ENCODE measurements at places on chromosomes 4 and X.

DNA sequence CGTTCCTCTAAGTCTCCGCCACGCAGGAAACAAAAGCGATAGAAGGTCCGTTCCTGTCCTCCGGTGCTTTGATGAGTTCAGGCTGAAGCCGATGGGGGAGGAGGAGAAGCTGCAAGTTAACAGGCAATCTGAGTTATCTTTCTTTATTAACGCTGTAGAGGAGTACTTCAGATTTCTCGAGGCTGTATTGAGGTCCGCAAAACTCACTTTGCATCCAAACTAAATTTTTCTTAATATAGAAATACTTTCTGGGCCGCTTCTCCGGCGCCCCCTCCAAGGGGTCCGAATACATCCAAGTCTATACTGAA, 395 bp upstream of the SOWAHB start:
- DNase-seq, result no peak

GRCh38 chrX:68867458-68868112, 38.8 kb downstream of the EFNB1 start:
- no peak for DNase-seq

DNA sequence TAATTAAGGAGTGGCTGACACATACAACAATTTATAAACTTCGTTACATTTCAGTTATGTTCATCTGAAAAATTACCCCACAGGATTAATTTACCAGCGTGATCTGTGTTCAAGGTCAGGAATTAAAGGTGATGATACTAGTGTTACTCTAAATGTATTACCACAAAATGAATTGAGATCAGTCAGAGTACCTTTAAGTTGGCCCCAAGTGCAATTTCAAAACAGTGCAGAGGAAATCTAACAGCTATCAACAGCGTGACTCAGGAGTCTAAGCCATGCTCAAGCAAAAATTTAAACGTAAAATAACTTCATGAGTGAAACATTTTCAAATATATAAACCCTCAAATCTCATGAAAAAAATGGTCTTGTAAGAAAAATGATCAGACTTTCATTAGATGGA, 18.7 kb downstream of the ANTXR2 start:
- DNase-seq, result no peak

DNA sequence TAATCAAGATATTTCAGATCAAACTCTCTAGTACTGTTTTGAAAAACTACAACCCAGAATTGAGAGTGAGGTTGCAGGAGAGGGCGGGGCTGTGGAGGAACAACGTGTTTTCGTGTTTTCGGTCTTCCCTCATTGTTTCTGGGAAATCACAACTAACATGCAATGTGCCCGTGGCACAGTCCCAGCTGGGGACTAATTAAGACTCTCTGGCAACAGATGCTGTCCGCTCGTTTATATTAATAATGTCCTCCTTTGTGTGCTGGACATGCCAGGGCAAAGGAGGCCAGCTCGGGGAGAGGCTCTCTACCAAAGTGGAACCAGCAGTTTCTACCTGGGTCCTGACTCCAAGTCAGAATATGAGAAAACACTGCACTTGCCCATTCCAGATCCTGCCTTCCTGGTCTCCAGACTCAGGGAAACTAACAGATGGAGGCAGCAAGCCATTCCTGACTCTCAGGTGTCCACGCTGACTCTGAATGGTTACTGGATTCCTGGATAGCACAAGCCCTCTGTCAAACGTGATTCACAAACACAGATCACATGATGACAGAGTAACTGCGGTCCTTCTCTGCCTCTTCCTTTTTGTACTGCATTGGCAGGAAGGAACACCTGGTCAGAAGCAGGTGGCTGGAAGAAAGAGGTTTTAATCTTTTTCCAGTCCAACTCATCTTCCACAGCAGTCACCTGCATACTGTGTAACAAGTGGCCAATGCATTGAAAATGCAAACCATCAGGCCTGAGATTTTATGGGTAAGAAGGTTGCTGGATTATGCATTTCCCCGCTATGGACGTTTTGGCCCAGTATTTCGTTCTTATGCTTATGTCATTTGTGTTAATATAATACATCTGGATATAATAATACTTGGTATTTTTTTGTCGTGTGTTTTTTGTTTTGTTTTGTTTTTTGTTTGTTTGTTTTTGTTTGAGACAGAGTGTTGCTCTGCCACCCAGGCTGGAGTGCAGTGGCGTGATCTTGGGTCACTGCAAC, 65.0 kb downstream of the COQ2 start:
- DNase-seq, result no peak

GRCh38 chrX:130704053-130705038, 198.7 kb downstream of the ENOX2 start:
- no peak for DNase-seq

DNA sequence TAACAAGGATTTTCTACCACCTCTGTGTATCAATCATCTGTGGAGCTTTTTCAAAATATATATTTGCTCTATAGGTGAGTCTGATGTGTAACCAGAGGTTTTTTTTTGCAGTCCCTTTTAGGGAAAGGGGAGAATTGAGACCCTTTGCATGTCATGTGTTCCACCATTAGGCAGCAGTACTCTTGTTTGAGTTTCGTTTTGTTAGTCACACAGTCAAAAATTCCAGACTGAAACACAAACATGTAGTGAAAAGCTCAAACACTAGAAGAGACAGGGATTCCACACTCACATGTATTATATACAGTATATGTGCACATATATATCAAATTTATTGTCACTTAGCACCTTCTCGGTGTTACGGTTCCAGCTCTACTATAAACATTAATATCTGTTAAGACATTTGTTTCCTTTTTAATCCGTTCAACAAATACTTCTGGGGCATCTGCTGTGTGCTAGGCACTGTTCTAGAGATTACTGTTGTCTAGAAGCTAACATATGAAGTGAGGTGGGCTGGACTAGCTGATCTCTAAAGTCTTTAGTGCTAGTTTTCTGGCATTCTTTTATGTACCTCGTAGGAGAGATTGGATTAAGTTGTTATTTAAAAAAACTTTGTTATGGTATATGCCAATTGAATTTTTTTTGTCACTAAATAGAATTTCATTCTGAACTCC, 5.5 kb downstream of the USP9X start:
- no peak for DNase-seq

DNA sequence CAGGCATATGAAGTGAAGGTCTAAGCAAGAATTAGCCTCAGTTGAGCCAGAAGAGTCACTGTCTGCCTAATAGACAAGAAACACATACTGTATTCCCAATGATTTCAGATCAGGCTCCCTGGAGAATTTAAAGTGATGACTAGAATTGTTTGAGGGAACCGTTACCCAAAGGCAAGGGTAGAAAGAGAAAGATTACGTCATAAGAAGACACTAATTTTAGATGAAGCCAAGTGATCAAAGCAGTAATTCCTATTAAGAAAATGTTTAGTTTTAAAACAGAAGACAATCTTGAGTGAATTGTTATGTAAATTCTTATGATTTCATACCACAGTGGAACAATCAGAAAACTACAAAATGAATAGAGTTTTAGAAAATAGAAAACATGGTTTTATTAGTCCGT, 194.5 kb upstream of the ARSJ start:
- no peak for DNase-seq

- DNase-seq, result no peak
Measured at GRCh38 chr4:47526281-47526680, 41.2 kb downstream of the ATP10D start.

GRCh38 chr4:78337244-78338020, 214.1 kb upstream of the ANXA3 start:
- no peak for DNase-seq

DNA sequence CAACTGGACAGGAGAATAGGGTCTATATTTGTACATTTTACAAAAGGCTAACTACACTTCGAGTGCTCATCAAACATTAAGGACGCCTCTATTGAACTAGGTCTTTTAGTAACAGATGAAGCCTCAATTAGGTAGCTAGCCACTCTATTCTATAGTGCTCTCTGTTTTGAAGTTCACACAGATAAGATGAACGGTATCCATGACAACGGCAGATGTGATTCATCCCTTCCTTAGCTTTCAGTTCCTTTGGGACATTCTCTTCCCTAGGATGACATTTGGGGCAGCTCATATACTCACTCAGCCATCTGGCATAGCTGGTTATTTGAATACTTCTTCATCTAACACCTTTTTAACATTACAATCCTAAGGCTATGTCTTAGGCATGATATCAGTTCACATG, 62.4 kb upstream of the WDFY3 start:
- DNase-seq, result no peak

- no peak for DNase-seq
Measured at GRCh38 chr4:158578476-158578875, 56.8 kb downstream of the RXFP1 start.

DNA sequence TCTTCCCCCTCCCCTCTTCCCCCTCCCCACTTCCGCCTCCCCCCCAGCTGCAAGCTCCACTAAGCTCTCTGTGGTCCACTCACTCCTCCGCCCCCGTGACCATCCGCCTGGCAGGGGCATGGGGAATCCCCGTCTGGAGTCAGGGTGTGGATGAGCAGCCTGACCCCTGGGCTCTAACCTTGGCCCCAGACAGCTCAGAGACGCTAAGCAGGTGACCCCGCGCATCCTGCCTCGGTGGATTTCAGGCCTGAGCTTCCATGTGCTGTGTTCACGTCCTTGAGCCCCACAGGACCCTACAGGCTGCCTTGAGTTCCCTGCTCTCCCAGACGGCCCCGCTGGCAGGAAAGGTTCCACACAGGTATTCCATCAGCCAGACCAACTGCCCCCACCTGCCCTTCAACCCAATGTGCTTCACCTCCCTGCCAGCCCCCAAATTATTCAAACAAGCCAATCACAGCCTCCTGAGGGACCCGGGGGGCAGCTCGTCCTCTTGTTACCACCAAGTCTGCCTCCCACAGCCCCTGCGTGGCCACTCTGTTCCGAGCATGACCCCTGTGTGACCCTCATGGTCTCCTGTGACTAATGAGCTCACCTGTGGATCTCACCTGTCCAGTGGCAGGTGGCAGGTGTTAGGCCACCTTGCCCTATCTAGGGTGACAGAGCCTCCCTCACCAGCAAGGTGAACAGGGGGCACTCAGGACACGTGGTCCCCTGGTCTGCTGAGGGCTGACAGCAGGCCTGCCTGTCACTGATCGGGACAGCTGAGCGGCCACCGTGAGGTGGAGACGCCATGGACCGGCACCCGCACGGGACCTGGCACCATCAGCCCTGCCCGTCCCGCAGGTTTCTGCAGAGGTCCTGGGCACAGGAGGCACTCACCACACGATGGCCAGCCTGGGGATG, 73.2 kb upstream of the MXD4 start:
- DNase-seq, result no peak

DNA sequence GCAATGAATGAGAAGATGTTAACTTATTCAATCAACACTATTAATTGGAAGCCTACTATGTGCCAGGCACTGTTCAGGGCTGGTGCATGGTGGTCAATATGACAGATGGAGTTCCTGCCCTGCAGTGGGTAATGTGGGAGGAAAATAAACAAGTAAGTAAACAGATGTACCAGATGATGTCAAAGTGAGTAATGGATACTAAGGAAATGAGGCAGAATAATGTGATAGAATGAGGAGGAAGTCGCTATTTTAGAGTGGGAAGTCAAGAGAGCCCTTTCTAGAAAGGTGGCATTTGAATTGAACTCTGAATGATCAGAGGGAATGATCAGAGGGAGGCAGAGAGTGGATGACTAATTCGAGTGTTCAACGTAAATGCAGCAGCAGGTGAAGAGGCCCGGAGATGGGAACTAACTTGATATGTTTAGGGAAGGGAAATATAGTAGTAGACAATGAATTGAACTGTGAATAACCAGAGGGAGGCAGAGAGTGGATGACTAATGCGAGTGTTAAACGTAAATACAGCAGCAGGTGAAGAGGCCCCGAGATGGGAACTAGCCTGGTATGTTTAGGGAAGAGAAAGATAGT, 48.3 kb downstream of the HMGB3 start:
- DNase-seq, result no peak

DNA sequence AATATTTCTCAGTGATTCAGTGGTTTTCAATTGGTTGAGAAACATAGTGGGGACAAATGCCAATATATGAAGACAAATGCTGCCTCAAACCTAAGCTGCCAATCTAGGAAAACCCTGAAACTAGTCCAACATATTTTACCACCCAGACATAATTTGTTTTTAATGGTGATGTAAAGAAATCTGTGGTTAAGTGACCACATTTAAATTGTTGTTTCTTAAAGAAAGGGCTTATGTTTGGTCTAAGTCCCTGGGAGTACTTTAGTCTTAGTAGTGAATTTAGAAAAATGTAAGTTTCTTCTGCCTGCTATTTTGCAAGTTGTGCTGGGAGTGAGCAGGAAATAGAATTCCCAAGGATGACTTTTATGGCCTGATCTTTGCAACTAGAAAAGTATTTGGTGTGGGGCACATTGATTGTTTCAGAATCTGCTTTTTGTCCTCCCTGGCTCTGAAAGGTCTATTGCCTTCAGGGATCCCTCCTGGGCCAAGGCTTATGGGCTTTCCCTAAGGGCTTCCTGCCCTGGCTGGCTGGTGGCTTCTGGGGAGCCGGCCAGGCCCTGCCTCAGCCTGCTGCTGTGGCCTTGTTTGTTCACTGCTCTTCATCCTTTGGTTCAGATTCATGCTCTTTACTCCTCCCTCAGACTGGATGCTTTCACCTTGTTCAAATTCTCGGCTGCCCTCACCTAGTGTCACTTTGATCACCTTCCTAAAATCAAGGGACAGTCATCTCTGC, 169.8 kb upstream of the JADE1 start:
- DNase-seq, result no peak

DNA sequence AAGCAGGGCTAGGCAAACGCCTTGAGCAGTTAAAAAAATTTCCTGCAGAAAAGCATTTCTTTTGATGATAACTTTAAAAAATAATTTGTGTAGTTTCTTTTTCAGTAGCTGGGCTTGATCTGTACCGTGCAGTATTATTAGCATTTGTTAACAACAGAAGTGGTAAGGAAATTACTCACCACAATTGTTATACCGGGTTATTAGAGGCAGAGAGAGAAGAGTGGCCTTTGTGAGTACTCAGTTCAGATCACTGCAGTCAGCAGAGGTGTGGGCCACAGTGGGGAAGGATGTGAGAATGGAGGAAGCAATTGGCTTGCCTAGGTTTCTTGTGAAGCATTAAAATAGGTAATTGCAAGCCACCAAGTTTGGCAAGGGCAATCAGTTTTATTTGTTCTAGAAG, 14.3 kb upstream of the IL21 start:
- DNase-seq, result no peak

DNA sequence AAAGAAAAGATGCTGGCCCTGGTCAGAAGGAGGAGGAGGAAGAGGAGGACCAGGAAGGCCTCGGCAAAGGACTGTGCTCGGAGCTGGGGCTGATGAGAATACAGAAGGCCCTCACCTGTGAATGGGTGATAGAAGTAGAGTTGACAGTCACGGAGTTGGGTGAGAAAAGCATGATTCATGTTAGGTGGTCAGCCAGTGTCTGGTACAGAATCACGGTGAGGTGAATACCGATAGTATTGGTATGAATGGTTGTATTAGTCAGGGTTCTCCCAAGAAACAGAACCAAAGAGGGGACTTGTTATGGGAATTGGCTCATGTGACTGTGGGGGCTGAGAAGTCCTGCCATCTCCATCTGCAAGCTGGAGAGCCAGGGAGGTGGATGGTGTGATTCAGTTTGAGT, 32.5 kb upstream of the FAM156A start:
- DNase-seq, result no peak

GRCh38 chrX:94057385-94057784, 383.4 kb downstream of the FAM133A start:
- no peak for DNase-seq

- DNase-seq, result no peak
Measured at GRCh38 chr4:37220685-37221084, 23.9 kb upstream of the NWD2 start.
